ENCODE measurements at places on chromosomes 16 and 17.

- no peak for DNase-seq
These were observed 206.1 kb upstream of the ZFHX3 start for GRCh38 chr16:73253922-73254480.

DNA sequence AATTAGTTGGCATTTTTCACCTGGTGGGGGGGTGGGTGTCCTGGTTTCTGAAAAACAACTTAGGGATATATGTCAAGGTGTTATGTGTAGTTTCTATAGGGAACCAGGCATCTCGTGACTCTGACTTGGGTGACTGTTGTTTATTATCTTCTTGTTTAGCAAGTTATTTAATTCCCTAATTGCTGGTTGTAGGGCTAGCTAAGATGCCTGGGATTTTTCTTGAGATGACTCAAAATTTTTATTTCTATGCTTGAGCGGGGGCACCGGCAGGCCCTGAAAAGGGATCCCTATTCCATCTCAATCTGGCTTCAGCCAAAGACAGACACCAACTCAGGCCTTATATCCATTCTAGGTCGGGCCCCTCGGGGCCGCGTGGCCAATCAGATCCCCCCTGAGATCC, 3.2 kb downstream of the DPH1 start:
- DNase-seq, result no peak

DNA sequence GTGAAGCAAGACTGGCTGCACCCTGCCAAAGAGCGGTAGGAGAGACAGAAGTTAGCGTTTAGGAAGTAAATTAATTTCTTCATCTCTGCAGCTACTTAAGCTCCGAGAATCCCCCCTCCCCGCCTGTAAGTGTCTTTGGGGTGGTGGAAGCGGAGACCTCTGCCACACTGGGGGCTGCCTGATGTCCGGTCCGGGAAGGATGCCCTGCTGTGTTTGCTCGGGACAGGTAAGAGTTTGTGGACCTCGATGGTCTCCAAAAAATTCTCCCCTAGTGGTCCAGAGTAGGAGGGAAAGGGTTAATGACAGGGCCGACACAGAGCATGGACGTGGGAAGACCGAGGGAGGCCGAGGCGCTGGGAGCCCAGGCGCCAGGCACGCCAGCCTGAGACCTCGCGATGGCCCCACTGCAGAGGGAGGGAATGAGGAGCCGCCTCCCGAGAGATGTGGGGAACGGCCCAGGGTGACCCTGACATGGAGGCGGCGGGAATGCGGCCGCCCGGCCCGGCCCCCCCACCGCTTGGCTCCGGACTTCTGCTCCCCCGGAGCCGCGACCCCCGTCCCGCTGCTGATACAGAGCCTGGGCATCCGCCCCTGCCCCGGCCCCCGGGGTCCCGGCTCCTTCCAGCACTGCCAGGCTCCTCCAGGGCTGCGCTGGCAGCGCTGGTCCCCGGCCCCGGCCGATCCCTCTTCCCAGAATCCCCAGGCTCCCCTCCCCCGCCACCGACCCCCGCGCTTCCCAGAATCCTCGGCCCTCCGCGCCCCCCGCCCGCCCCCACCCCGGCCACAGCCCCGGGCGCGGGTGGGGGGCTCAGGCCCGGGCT, 680 bp downstream of the ZNF629 start:
- DNase-seq, result no peak

DNA sequence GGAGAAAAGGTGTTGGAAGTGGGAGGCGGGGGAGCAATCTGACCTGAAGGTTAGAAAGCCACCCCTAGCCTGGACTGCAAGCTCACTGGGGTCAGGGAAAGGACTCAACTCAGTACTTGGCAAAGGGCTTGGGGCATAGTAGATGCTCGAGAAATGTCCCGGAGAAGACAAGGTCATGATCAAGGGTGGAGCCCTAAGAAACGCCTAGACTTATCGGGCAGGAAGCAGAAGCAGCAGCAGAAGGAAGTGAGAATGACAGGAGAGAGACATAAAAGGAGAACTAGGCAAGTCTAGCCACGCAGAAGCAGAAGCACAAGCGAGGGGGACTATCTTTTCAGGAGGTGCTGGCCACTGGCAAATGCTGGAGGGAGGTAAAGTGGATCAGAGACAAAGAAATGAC, 10.2 kb downstream of the COTL1 start:
- DNase-seq, result no peak

All from right atrium auricular region (tissue), 2 donors.